ENCODE measurements at places on chromosomes 6 and 20.
A peak's percentile ranks its signal among the peaks of the same experiment; 100 is the strongest.

GRCh38 chr6:135322427-135323201 is 141.5 kb downstream of the MYB start:
- DNase-seq: no peak

DNA sequence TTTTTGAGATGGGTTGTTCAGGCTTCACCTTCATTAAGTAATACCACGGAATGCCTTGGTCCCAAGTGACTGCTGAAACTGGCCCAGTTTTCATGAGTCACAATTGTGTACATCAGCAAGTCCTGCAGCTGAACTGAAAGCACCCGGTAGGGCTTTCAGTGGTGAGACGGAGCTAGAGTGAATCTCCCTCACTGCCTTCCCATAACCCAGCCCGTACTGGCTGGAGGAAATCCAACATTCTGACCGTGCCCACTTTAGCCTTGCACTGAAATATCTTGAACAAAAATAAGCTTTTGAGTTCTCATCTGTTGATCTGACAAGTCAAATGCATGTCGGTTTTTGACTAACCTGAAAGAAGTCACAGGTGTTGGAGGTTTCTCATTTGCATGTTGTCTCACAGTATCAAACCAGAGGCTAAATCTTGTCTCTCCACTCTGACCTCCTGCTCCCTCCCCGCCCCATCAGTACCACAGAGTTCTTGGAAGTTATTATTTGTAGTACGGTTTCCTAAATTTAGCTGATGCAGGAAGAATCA is 35.9 kb downstream of the DUSP22 start:
- peak; percentile 61 for DNase-seq

DNA sequence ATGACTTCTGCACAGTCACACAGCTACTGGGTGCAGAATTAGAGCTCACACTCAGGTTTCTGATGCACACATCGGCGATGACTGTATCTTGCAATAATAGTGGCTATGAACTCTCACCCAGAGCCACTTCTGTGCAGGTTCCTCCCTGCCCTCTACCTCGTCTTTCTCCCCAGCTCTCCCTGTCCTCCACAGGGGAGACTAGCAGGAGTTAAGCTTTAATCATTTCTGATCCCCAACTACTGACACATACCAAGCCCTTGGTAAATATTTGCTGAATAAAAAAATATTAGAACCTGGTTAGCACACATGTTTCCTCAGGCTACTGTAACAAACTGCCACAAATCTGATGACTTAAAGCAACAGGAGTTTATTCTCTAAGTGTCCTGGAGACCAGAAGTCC is 222.7 kb upstream of the FOXA2 start:
- DNase-seq: no peak

- no peak for DNase-seq
These were observed 868.3 kb downstream of the EYS start for GRCh38 chr6:64838726-64839125.

GRCh38 chr6:163249651-163250101 is 164.8 kb upstream of the QKI start:
- DNase-seq: no peak

All from BJ (cell line).